ENCODE measurements at places on chromosomes 1 and 21.
A peak's percentile ranks its signal among the peaks of the same experiment; 100 is the strongest.

DNA sequence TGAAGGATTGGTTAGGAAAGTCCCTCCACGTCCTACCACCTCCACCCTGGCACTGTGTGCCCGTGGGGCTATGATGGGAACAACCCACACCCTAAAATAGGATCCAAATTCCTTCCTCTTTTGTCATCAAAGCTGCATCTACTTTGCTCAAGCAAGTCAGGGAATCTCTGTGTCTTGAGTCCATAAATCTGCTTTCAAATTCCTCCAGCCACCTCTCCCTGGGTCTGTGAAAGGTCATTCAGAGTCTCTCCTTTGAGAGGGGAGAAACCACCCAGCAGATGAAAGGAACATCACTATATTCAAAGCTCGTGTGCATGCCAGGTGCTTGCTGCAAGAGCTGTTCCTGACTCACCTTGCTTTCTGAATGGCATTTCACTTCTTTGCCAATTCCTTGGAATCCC is 243.6 kb downstream of the TM2D1 start:
- no peak for DNase-seq

GRCh38 chr1:9595156-9595967 is 6.7 kb downstream of the TMEM201 start:
- no peak for DNase-seq

- peak; percentile 23 for DNase-seq
These were observed 53.5 kb downstream of the MRPL37 start for GRCh38 chr1:54253480-54253879.

DNA sequence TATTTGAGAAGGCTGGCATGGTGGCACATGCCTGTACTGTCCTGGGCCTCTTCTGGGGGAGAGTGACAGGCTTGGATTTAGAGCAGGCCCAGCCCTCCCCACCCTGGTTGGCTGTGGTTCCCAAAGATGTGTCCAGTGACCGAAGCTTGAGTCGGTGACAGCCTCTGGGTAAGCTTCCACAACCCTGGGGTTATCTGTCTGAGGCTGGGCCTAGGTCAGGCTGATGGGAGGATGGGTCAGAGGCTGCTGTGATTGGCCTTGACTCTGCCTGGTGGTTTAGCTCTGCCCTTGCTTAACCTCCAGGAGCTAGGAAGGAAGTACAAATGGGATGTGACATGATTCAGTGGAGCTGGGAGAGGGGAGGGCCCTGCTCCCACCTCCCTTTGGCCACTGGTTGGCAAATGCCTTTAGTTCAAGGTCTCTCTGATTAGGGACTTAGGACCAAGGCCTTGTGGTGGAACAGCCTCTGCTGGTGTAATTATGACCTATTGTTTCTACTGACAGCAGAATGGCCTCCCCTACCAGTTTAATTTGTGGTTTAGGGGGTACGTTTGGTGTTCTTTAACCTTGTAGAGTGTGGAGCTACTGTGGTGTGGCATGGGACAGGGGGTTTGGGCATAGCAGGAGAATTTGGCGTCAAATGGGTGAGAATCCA is 16.6 kb downstream of the NUDC start:
- no peak for DNase-seq

- no peak for DNase-seq
These were observed 41.3 kb upstream of the ARHGEF10L start for GRCh38 chr1:17498214-17498613.

GRCh38 chr1:25197235-25197975 is 34.9 kb downstream of the SYF2 start:
- DNase-seq, result no peak

GRCh38 chr1:14655385-14655784 is 56.9 kb downstream of the KAZN start:
- no peak for DNase-seq

Measured in mesendoderm (in vitro differentiated cells).